ENCODE measurements at places on chromosomes 7 and 10. TPM values are rescaled to one million over a fixed set of nuclear protein-coding genes. Genes with fewer than 3 reads are reported as not detected.

LIPF gene
- total RNA-seq = not detected

SVIL gene
- total RNA-seq = 7.8 TPM

CAMK2G gene
- 32.8 TPM for total RNA-seq

SEMA3A gene
- 54.5 TPM for total RNA-seq

MYL10 gene
- not detected for total RNA-seq

CYP17A1 gene
- total RNA-seq = not detected

PRSS37 gene
- total RNA-seq = not detected

NKX1-2 gene
- total RNA-seq = 37.0 TPM

GRCh38 chr10:16612115-16612980 is 90.7 kb upstream of the C1QL3 start:
- peak; percentile 78 for DNase-seq

GRCh38 chr7:7719236-7719635 is 829 bp upstream of the RPA3 start:
- DNase-seq = no peak

- DNase-seq = no peak
These were observed 59.2 kb upstream of the KCNIP2 start for GRCh38 chr10:101902820-101903145.

DNA sequence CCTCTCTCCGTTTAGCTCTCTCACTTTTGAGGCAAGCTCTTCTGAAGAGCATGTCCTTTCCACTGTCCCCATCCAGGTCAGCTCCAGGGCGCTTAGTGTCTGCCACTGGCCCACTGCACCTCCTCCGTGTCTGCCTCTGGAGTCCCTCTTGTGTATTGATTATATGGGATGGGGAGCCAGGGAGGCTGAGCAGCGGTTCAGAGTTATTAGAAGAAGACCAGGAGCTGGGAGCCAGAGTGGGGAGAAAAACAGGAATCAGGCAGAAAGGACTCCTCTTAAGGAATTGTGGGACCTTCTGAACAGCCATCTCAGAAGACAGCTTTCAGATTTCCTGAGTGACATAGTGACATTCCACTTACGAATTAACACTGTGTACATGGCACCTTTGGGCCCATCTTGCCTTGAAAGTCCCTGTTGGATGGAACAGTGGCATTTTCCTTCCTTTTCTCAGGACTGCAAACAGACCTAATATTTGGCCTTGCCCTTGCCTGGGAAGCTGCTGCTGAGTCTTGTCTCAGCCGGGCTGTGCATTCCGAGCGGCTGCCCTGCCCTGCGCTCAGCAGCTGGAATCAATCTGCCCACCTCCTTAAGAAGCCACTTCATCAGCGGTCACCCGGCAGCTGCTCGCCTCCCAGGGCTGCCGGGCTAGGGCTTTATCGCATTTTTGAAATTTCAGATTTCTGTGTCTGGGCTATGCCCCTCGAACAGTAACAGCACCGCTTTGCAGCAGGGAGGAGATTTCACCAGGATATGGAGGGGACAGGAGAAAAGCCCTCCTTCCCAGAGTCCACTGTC is 81.1 kb upstream of the PRKG1 start:
- no peak for DNase-seq

DNA sequence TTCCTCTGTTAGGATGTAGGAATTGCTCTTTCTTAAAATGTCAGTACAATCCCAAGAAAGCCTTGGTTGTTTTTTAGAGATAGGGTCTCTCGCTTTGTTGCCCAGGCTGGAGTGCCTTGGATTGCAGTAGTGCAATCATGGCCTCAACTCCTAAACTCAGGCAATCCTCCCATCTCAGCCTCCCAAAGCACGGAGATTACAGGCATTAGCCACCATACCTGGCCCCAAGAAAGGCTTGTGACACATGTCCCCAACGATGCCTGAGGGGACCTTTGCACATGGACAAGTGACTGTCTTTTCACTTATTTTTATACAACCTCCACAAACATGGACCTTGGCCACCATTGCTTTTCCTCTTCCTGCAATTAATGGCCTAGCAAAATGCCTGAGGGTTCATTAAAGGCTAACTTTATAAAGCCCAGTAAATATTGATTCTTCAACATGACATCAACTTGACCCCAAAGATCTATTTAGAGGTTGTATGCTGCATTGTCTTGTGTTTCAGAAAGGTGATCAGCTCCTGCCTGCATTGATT is 10.0 kb upstream of the SPOCK2 start:
- DNase-seq = no peak

GRCh38 chr7:155227788-155228458 is 69.8 kb upstream of the INSIG1 start:
- DNase-seq = peak; percentile 62

DNA sequence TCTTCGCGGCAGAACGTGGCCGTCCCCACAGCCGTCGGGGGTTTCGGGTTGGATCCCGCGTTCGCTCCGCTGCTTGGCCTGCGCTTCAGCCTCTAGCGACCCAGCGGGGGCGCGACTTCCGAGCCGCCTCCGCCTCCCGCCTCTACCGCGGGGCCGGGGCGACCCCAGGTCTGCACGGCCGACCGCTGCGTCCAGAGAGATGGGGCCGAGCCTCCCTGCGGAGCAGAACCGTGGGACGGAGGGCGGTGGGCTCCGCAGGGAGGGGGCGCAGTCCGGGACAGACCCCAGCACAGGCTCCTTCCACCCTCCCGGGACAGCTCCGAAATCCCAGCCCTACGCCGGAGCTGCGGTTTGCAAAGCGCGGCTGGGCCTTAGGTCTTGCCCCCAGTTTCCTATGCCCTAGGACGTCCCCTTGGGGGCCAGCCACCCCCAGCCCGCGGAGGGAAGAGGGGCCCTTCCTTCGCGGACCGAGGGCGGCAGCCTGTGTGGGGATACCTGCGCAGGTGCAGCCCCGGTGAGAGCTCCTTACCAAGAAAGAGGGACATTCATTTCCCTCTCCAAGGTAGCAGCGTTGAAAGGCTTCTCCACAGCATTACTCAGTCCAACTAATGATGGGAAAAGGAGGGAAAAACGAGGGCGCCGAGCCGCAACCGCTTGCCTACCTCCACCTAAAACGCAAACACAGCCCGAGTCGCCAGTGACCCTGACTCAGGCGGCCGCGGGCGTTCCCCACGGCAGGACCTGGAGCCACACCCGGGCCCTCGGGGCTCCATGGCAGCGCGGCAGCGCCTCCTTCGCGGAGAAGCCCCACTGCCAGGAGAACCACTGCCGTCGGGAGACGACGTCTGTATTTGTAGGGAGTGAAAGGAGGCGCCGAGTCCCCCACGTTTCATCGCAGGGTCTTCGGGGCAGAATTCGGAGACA is 115.7 kb downstream of the BMS1 start:
- peak; percentile 74 for DNase-seq

DNA sequence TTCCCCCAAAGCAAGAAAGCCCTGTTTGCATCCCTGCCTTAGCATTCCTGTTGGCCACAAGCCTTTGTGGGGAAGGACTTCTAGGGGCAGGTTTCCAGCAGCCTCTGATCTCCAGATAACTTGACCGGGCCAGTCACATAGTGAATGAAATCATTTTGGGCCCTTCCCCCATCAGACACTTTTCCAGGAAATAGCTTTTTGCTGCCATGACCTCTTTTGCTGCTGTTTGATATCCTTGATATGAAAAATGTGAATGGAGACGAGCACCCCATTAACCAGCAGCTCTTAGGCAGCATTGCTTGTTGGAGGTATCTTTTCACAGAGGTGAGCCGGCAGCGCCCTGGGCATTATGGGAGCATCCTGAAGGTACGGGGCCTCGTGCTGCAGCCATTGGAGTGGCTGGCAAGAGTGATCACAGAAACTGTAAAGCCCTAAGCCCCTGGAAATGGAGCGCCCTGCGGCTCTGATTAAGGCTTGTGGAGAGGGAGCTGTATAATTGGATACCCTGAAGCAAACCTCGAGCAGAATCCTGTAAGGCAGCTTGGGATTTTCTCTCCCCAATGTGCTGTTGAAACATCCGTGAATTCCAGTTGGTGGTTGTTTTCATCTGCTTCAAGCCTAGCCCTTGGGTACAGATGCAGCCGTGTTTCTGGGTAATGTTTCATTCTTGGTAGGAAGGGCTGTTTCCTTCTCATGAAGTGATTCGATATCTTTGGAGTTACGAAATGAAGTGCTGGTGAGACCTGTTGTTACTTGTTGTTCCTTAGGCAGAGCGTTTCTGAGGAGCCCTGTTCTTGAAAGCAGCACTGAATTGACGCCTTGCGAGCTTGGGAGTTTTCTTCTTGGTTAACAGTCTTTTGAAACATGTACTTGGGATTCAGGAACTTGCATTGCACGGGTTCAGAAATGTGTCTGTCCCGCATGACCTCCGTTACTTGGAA is 179.0 kb downstream of the PTEN start:
- DNase-seq = peak; percentile 32

DNA sequence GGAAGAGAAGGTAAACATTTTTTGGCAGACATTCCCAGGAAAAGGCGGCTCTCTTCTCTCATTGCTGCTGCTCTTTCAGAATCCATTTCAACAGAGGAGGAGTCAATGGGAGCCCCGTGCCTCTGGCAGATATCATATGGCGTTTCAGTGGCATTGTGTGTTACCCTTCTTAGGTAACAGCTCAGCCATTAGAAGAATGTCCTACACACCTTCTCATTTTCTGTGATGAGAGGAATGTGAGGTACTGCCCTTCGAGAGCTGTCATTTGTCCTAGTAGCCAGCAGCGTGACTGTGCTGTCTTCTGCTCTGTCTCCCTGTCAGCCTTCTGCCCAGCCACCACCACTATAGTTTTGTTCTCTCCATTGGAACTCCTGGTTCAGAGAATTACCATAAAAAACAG is 102.4 kb downstream of the EGFR start:
- DNase-seq = no peak

GRCh38 chr10:74888962-74889661 is 62.7 kb downstream of the KAT6B start:
- DNase-seq = peak; percentile 29

GRCh38 chr7:137977173-137977572 is 24.7 kb downstream of the CREB3L2 start:
- no peak for DNase-seq

GRCh38 chr10:73953665-73954064 is 42.7 kb downstream of the PLAU start:
- no peak for DNase-seq

DNA sequence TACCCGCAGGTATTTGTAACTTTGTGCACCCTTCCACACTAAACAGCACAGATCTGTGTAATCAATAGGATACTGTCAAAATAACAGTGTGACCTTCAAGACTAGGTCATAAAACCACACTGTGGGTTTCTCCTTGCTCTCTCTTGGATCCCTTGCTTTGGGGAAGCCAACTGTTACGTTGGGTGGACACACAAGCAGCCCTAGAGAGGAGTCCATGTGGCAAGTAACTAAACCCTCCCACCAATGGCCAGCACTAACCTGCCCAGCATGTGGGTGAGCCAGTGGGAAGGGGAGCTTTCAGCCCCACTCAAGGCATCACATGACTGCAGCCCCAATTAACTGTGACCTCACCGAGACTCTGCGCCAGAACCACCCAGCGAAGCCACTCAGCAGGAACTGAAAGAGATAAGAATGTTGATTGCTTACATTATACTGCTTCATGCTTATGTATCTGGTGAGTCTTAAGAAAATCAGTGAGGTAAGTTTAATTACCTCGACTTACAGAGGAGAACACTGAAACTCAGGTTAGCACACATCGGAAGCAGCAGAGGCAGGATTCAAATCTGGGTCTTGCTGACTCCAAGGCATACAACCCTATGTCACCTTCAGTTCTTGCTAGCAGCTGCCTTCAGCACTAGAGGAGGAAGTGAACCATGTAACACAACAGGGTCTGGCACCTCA is 9.4 kb upstream of the ZC3HAV1 start:
- DNase-seq = no peak

- DNase-seq = no peak
These were observed 71.0 kb upstream of the GTF2I start for GRCh38 chr7:74586258-74587175.

DNA sequence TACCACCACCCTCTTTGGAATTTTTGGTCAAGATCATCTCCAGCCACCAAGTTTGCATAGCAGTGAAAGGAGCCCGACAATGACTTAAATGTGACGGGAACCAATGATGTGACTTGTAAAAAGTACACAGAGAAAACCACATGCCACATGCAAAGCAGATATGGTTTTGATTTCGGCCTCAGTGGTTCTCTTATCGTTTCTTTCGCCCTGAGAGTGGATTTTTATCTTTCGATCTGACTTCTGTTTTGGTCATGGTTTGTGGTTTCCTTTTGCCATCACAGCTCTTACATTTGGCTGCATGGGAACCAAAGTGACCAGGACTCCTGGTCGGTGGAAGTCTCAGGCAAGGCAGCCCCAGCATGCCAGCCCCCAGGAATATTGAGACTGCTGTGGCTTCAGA is 31.5 kb downstream of the TCF7L2 start:
- no peak for DNase-seq

- DNase-seq = no peak
These were observed 95.4 kb upstream of the KLF14 start for GRCh38 chr7:130829415-130829814.

DNA sequence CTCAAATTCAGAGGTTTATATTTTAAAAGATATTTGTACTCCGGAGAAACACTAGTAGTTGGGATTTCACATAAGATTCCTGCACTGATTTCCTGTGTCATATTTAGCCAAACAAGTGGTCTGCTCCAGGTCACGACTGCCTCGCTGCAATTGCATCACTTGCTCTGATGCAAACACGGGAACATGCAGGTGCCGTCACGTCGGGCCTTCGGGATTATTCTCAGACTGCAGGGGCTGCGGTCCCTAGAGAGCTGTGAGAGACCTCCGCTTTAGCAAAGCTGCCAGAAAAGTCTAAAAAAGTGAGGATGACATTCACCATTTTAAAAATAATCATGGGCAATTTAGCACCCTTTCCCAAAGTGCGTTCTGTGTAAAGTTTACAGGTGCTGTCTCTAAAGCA is 93.5 kb upstream of the DDC start:
- no peak for DNase-seq

GRCh38 chr7:108431099-108431498 is 25.1 kb downstream of the NRCAM start:
- no peak for DNase-seq

DNA sequence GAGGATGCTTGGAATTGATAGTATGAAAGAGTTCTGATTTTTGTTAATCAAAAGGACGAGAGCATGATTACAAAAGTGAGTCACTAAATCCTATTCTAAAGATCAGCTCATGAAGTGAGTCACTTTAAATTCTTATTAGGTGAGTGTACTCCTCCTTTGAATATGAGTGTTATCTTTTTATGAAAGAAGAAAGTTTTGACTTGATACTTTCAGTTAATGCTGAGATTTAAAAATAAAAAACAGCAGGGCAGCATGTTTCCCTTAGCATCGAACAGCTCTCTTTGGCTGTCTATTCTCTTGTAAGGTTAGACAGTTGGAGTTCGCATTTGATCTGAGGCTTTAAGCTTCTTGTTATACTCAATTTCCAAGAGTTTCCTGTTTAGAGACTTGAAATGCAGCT is 222.0 kb downstream of the TWIST1 start:
- no peak for DNase-seq

GRCh38 chr10:21030091-21030490 is 133.0 kb upstream of the NEBL start:
- DNase-seq = no peak

- DNase-seq = no peak
These were observed 98.4 kb upstream of the STEAP1B start for GRCh38 chr7:22598318-22598920.
